Cortex of kidney (tissue), 1 donor: ENCODE measurements at places on chromosomes 5 and 9.

GRCh38 chr9:120889606-120890271, 12.8 kb upstream of the PHF19 start:
- no peak for DNase-seq

GRCh38 chr9:36961051-36961450, 73.0 kb downstream of the PAX5 start:
- DNase-seq, result no peak

DNA sequence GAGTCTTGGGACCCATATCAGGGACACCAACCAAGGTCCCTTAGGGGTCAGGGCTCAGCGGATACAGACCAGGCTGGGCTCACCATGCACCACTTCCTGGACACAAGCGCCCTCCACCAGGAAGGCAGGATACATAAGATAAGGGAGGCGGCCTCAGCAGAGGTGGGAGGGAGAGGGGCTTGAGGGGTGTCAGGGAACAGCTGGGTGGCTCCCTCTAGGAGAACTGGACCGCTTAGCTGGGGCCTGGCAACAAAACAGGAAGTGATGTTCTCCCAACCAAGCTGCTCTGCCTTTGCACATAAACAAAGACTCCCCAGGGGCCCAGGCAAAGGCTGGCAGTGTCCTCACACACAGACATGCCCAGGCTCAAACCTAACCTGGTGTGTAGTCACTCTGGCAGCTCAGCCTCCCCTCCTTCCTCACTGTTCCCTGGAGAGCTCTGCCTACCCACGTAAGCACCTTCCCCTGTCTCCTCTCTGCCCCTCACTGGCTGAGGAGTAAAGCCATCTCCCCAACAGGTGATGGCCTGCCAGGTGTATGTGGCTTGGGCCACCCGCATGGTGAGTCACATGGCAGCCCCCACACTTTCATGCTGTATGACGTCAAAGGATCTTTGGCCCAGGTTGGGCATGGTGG, 5.8 kb upstream of the BICD2 start:
- DNase-seq, result no peak

DNA sequence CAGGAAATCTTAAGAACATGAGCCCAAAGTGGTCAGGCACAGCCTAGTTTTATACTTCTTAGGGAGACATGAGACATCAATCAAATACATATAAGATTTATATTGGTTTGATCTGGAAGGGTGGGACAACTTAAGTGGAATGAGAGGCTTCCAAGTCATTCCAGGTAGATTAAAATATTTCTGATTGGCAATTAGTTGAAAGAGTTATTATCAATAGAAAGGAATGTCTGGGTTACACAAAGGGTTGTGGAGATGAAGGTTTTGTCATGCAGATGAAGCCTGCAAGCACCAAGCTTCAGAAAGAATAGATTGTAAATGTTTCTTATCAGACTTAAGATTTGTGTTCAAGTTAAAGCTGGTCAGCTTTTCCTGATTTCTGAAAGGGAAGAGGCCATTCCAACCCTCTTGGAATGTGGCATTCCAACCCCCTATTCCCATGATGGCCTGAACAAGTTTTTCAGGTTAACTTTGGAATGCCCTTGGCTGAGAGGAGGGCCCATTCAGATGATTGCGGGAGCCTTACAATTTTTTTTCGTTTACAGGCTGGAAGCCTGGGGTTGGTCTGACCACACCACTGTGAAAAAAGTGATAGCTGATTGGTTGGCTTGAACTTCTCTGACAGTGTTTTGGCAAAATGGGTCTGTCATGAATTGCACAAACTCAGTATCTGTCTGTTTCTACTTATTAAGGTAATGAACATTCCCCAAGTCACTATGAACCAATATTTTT, 245.6 kb upstream of the RAI14 start:
- no peak for DNase-seq

DNA sequence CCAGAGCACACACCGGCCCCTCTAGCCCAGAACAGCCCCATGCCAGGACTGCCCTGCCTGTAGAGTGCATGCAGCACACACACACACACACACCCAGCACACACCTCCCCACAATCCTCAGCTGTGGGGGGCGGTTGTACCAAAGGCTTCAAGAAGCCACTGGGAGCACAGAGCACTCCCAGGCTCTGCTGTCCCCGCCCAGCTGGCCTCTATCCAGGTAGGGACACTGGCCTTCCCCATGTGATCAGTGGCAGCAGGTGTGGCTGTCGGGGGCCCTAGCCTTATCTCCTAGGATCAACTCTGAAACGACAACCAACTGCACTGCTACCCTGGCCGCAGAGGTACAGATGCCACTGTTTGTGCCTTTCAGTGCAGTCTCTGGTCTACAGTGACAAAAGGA, 2.0 kb downstream of the ANAPC2 start:
- no peak for DNase-seq
